ENCODE measurements at places on chromosomes 16 and 17. TPM values are rescaled to one million over a fixed set of nuclear protein-coding genes. Genes with fewer than 3 reads are reported as not detected.

The KRT9 gene
- total RNA-seq = not detected

The KRTAP17-1 gene
- total RNA-seq = not detected

The SCGB1C2 gene
- not detected for total RNA-seq

The EXOC3L1 gene
- 2.3 TPM for total RNA-seq

The ARHGDIG gene
- total RNA-seq = 9.3 TPM

The LPO gene
- total RNA-seq = not detected

The AANAT gene
- not detected for total RNA-seq

The RNU2-1 gene
- total RNA-seq = 9,490 TPM

The NPIPA3 gene
- total RNA-seq = 0.65 TPM

The HSPB9 gene
- total RNA-seq = 0.11 TPM

GRCh38 chr17:79925242-79925957 lies 86.2 kb upstream of the CBX4 start:
- DNase-seq = peak; percentile 81

GRCh38 chr17:75691801-75692626 lies 24.9 kb downstream of the SAP30BP start:
- DNase-seq = no peak

DNA sequence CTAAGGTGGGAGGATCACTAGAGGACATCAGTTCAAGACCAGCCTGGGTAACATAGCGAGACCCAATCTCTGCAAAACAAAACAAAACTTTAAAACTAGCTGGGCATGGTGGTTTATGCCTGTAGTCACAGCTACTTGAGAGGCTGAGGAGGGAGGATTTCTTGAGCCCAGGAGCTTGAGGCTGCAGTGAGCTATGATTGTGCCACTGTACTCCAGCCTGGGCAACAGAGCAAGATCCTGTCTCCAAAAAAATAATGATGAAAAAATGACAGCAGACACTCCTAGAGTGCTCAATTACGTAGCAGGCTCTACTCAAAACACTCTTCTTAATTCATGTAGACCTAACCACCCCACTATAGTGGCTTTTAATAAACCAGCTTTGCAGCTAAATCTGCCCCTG lies 12.9 kb downstream of the ERN2 start:
- DNase-seq = no peak

DNA sequence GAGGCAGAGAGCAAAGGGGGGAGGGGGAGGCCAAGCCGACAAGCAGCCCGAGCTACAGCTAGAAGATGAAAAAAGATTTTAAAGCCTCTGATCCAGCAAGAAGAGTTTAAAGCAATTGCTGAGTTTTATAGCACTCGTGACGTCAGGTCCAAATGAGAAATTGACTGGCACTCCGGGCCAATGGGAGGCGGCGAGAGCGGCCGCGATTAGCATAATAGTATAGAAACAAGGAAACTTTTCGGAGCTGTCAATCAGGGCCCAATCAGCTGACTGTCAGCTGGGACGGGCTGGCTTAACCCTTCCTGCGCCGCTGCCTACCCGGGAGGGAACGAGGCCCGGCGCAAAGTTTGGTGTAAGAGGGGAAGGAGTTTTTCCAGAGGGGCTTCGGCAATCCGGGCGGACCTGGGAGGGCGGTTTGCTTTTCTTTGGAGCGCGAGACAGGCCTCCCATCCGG lies at the start of gene MAF:
Gene MAF (minus strand): TSS at position 100 of the 454 bp plus-strand sequence. CDS start 835 bp downstream, outside the sequence.
- peak; percentile 95 for DNase-seq

DNA sequence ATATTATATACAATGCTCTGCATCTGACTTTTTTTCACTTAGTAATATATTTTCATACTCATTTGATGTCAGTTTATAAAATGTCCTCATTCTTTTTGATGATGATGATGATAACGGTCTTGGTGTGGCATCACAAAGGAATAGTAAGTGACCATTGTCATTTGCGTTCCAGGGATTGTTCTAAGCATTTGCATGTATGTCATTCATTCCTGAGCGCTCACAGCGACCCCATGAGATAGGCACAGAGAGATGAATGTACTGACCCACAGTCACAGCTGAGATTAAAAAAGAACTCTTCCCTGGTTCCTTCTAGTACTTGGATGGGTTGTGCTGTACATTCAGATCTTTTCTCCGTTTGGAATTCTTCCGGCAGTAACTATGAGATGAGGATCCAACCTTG lies 21.2 kb upstream of the MSI2 start:
- DNase-seq = no peak

DNA sequence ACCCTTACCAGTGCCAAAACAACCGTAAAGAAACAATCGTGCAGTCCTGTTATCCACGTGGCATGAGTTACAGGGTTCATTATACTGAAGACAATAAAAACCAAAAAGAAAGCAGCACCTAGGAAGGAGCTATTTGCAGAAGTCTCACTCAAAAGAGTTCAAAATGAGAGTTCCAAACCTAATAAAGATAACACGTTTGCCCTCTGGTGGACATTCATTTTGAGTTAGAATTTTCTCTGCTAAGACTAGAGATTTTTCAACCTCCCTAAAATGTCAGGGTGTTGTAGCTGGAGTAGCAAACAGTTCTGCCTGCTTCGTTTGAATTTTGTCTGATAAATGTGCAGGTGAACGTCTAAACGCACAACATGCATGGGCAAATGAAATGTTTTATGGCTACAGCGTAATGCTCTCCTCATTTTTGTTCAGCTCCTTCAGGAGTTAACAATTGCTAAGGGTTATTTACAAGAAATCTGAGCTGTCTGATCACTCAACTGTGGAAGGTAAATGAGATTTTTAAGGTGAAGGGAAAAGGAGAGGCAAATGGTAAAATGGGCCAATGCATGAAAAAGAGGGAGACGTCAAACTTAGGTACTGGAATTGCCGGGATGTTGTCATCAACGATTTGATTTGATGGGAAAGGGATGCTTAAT lies 1067.9 kb upstream of the EEF2KMT start:
- no peak for DNase-seq

- DNase-seq = peak; percentile 84
Measured at GRCh38 chr16:1656808-1657617, 21.1 kb upstream of the JPT2 start.

- DNase-seq = no peak
Measured at GRCh38 chr16:48082516-48082915, 73.3 kb downstream of the ABCC12 start.

GRCh38 chr17:75032720-75033280 lies 14.0 kb downstream of the ATP5PD start:
- DNase-seq = no peak

GRCh38 chr17:50206604-50207293 lies 5.3 kb upstream of the COL1A1 start:
- no peak for DNase-seq

DNA sequence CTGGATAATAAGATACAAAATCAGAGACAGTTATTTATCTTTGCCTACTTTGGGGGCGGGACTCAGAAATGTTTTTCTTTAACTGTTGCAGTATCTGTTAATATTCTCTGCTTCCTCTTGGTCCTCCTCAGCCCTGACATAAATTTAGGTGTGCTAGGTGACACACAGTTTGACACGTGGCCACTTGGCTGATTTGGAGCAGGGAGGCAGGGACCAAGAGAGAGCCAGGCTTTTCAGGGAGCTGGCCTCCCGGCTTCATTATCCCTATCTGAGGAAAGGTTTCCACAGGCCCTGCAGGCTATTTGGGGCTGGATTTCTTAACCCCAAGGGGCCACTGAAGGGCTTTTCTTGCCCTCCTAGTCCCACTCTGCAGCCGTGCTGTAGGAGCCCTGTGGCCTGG lies 20.1 kb upstream of the NAT9 start:
- DNase-seq = no peak

GRCh38 chr16:58515871-58516767 lies 802 bp downstream of the SETD6 start:
- DNase-seq = peak; percentile 62

GRCh38 chr17:40283662-40284061 lies 4.0 kb upstream of the CDC6 start:
- no peak for DNase-seq

- DNase-seq = no peak
Measured at GRCh38 chr16:15509593-15510535, 75.5 kb downstream of the BMERB1 start.

DNA sequence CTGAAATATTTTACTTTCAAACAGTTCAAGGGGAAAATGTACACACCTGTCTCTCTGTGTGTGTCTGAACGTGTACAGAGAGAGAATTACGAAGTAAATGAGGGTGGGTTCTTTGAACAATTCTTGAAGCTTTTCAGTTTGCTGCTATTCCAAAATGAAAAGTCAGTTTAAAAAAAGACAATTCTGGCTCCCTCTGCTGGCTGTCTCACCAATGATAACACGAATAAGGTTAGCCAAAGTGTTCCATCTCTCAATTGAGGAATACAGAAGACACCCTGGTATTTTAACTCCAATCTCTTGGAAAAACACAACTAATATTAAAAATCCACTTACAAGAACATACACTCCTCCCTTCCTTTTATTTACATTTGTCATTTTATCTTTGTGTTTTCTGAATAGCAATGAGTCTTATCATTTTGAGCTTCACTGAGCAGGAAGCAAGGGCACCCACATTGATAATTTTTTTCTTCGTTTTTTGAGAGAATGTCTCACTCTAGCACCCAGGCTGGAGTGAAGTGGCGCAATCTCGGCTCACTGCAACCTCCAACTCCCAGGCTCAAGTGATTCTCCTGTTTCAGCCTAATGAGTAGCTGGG lies 20.5 kb downstream of the EFTUD2 start:
- no peak for DNase-seq

DNA sequence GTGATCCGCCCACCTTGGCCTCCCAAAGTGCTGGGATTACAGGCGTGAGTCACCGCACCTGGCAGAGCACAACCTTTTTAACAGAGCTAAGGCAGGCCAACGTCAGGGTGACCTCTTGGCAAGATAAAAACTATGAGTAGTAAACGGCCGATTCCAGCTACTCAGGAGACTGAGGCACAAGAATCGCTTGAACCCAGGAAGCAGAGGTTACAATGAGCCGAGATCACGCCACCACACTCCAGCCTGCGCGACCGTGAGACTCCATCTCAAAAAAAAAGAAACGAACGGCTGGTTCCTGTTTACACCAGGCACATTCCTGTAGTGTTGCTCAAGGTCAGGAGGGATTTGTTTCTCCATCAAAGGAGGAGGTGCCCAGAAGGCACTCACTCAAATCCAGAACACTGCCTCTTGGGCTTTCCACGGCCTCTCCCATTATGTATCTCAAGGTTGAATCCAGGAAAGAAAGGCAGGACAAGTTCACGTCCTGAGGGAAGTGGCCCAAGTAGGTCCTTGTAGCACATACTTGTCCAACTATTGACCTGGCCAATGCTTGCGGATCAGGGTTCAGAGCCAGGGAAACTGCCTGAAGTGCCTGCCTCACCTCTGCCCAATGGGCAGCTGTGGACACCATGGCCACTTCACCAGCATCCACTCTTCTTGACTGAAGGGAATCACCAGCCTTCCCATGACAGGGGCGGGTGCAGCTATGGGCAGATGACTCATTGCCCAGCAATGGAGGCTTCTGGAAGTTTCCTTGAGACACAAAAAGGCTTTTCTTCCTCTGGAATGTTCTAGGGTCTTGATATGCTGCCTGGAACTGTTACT lies 13.5 kb downstream of the KNOP1 start:
- DNase-seq = no peak

DNA sequence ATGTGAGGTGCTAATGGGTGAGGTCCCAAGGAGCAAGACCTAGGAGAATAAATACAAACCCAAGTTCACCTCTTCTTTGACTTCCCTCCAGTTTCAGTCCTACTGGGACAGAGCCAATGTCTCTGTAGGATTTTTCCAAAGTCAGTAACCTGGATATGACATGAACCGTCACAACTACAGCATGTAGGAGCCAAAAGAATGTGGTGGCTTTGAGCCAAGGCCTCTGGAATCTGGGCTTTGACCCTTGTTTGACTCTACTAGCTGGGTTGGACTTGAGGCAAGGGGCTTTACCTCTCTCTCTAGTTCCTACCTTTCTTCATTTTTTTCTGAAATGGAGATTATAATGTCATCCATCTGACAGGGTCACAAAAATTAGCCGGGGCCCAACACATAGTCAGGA lies 91.4 kb downstream of the CACNG3 start:
- DNase-seq = no peak

DNA sequence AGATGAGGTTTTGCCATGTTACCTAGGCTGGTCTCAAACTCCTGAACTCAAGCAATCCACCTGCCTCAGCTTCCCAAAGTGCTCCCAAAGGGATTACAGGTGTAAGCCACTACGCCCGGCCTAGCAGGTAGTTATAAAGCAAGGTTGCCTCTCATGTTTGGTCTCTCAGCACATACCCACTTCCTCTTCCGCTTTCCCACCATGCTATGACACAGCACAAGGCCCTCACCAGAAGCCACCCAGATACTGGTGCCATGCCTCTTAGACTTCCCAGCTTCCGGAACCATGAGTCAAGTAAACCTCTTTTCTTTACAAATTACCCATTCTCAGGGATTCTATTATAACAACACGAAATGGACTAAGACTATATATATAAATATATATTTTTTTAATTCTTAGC lies 143.6 kb downstream of the COPRS start:
- DNase-seq = no peak

GRCh38 chr16:54317101-54317611 lies 30.6 kb upstream of the IRX3 start:
- DNase-seq = no peak

- no peak for DNase-seq
Measured at GRCh38 chr17:79743614-79744013, 12.9 kb downstream of the ENPP7 start.

- no peak for DNase-seq
Measured at GRCh38 chr16:20323591-20324117, 3.7 kb downstream of the GP2 start.

DNA sequence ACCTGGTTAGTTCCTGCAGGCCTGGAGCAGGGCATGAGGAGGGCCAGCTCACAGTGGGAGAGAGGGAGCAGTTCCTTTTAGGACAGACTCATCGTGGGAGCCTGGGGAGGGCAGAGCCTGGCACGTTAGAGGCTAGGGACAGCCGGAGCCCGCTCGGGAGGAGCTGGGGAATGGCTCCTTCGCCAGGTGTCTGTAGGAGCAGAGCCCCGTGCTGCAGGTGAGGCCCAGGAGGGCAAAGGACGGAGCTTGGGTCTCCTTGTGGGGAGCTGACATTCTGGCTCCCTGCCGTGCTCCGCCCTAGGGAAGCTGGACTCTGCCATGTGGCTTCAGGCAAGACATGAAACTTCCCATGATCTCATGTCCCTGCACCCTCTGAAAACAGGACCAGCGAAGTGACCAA lies 18.7 kb upstream of the MTSS2 start:
- DNase-seq = no peak

GRCh38 chr17:41061964-41062363 lies 2.0 kb upstream of the KRTAP2-3 start:
- DNase-seq = no peak

DNA sequence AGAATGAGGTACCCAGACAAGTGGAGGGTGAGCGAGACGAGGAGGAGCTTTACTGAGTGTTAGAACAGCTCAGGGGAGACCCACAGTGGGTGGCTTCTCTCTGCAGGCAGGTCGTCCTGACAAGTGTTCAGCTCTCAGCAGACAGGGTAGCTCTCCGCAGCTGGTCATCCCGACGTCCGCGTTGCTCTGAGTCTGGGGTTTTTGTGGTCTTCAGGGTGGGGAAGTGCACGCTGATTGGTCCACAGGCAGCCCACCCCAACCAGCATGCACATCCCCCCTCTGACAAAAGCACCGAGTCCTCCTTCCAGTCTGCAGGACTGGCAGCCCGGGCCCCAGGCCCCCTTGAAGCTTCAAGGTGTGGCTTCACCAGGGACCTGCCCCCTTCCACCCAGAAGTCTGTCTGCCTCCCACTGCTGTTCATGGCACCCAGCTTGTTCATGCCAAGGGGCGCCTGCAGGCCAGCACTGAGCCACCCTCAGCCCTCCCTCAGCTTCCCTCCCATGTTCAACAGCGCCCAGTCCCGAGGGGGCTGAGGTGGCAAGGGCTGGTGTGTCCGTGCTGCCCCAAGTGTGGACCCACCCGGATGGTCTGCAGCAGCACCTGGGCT lies 19.9 kb upstream of the WDR45B start:
- DNase-seq = no peak

All from Right ventricle myocardium superior (tissue), 1 donor.